ENCODE measurements at places on chromosomes 7 and 10. TPM values are rescaled to one million over a fixed set of nuclear protein-coding genes. Genes with fewer than 3 reads are reported as not detected.

Gene OR2A5
- not detected for total RNA-seq

Gene THSD7A
- 7.2 TPM for total RNA-seq

Gene ACSL5
- 81.1 TPM for total RNA-seq

Gene TYSND1
- 13.4 TPM for total RNA-seq

Gene PNLIPRP2
- not detected for total RNA-seq

- DNase-seq, result no peak
- H3K36me3 ChIP-seq, result no peaks in the 10 kb centered on the region
- H3K4me3 ChIP-seq, result no peak overlapping the region
Observed at GRCh38 chr7:91034459-91035368, 229.5 kb upstream of the FZD1 start.

- no peaks in the 10 kb centered on the region for H3K4me1 ChIP-seq
- DNase-seq, result no peak
- H3K4me3 ChIP-seq, result no peak overlapping the region
- no peak overlapping the region for H3K27ac ChIP-seq
- no peaks in the 10 kb centered on the region for H3K36me3 ChIP-seq
Observed at GRCh38 chr10:56319386-56319785, 41.7 kb downstream of the ZWINT start.

GRCh38 chr10:67050415-67050814, 124.6 kb downstream of the LRRTM3 start:
- DNase-seq, result no peak
- H3K4me1 ChIP-seq, result no peaks in the 10 kb centered on the region
- H3K27me3 ChIP-seq, result no peaks in the 10 kb centered on the region
- H3K27ac ChIP-seq, result no peak overlapping the region

GRCh38 chr7:54201501-54201900, 340.7 kb upstream of the VSTM2A start:
- DNase-seq, result no peak
- no peaks in the 10 kb centered on the region for H3K36me3 ChIP-seq
- no peaks in the 10 kb centered on the region for H3K4me1 ChIP-seq
- H3K27ac ChIP-seq, result no peak overlapping the region

- no peaks in the 10 kb centered on the region for H3K4me1 ChIP-seq
- no peaks in the 10 kb centered on the region for H3K36me3 ChIP-seq
- no peak for DNase-seq
- no peak overlapping the region for H3K27ac ChIP-seq
- H3K27me3 ChIP-seq, result no peaks in the 10 kb centered on the region
Observed at GRCh38 chr7:107725138-107725740, 18.7 kb upstream of the CBLL1 start.

DNA sequence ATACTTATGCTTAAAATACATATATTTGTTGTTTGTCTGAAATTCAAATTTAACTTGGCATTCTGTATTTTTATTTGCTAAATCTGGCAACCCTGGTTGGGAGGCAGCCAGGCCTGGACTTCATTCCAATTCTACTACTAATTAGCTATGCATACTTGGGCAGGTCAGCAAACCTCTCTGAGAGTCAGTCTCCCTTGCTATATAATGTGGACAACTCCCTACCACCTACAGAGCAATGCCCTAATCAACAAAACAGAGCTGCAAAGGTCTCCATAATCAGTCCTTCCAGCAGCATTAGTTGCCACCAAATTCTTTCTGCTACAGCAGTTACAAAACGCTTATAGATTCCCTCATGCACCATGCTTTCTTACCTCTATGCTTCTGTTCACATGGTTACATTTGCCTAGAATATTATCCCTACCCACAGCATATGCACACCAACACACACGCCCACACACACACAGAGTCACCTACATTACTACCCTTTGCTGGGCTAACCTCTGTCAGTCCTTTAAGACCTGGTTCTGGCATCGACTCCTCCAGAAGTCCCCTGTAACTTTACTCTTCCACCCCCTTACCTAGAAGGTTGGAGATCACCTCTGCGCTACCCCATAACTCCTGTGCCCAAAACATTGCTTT, 188.7 kb downstream of the FGFR2 start:
- no peaks in the 10 kb centered on the region for H3K4me1 ChIP-seq
- no peaks in the 10 kb centered on the region for H3K27me3 ChIP-seq
- no peaks in the 10 kb centered on the region for H3K36me3 ChIP-seq
- DNase-seq, result no peak
- no peak overlapping the region for H3K4me3 ChIP-seq
- H3K27ac ChIP-seq, result no peak overlapping the region

DNA sequence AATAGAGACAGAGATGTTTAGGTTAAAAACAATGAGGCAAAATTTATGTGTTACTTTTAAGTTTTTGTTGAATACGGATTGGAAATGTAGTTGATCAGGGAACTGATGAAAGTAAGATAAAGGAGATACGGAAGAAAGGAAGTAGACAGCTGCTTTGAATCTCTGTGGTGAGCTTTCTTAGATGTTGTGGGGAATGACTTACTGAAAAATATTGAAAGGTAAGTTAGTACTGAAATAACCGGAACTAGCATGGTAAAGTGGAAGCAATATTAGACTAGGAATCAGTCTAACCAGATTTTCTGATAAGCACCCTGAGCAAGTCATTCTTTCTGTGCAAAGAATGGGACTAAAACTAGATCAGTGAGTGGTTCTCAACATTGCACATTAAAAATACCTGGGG, 34.8 kb downstream of the LUC7L2 start:
- H3K4me3 ChIP-seq, result no peak overlapping the region
- DNase-seq, result no peak
- H3K36me3 ChIP-seq, result peaks cover 63% of the 10 kb centered on the region
- no peaks in the 10 kb centered on the region for H3K27me3 ChIP-seq

DNA sequence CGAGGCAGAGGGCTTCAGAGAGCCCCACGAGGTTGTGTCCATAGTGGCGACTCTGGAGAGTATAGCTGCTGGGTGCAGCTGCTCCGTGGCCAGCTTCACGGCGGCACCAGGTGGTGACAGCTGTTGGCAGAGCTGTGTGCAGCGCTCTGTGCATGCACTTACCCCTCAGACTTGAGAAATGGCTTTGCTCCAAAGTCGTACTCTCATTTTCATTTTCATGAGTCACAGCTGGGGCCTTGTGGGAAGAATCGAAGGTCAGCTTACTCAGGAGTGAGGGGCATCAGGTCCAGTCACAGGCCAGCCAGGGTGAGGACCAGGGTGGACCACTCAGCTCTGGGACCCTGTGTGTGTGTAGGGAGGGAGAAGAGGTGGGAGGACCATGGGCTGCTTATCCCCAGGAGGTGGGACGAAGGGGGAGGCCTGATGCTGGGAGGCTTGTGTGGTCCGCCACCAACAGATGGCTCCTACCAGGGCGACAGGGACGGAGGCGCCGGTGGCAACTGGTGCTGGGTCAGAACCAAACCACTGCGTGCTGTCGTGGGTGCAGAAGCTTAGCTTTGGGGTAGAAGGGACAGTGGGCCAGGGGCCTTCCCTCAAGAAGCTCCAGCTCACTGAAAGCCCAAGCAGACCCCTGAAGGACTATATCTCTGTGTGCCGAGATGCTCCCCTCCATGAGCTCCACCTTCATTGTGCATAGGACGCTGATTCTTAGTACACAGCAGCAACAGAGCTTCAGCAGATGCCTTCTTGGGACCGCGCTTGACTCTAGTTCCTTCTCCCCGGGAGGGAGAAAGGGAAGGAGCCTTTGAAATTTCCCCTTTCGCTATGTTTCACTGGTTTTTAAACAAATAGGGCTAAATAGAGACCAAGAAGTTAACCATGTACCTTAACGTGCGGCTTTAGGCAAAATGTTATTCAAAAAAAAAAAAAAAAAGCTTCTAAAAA, 225.0 kb downstream of the CELF2 start:
- H3K4me3 ChIP-seq, result no peak overlapping the region
- no peaks in the 10 kb centered on the region for H3K27me3 ChIP-seq
- H3K36me3 ChIP-seq, result peaks cover 12% of the 10 kb centered on the region
- peaks cover 30% of the 10 kb centered on the region for H3K4me1 ChIP-seq

GRCh38 chr7:82593780-82594179, 150.2 kb upstream of the CACNA2D1 start:
- H3K27ac ChIP-seq, result no peak overlapping the region
- no peaks in the 10 kb centered on the region for H3K27me3 ChIP-seq
- H3K36me3 ChIP-seq, result no peaks in the 10 kb centered on the region
- H3K4me1 ChIP-seq, result no peaks in the 10 kb centered on the region
- H3K4me3 ChIP-seq, result no peak overlapping the region
- DNase-seq, result no peak

GRCh38 chr7:105015390-105015965, 1.5 kb downstream of the KMT2E start:
- no peaks in the 10 kb centered on the region for H3K36me3 ChIP-seq
- peak overlapping the region; percentile 100 for H3K27ac ChIP-seq
- H3K4me3 ChIP-seq, result peak overlapping the region; percentile 84
- H3K27me3 ChIP-seq, result no peaks in the 10 kb centered on the region
- peaks cover 44% of the 10 kb centered on the region for H3K4me1 ChIP-seq

DNA sequence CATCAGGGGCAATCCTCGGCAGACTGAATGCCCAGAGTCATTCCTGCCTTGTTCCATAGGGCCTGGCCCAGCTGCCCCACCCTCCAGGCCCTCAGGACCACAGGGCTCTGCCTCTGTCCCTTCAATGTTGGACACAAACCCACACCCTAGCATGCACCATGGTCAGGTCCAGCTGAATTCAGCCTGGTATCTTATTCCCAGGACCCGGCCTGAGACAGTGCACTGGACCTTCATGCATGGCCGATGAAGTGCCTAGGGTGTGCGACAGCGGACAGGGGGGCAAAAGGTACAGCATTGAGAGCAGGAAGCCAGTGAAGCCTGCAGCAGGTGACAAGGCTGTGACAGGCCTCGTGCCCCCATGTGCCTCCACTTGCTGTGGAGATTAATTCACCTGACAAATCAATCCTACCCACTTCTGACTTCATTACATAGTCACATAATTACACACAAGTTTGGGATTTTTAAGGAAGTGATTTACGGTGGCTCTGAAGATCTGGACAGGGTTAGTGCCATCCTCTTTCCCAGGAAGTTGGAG, 261.9 kb downstream of the GRID1 start:
- no peak overlapping the region for H3K27ac ChIP-seq
- no peaks in the 10 kb centered on the region for H3K4me1 ChIP-seq
- no peaks in the 10 kb centered on the region for H3K36me3 ChIP-seq
- no peak for DNase-seq

GRCh38 chr10:75441196-75441595, 9.8 kb downstream of the LRMDA start:
- DNase-seq, result no peak

DNA sequence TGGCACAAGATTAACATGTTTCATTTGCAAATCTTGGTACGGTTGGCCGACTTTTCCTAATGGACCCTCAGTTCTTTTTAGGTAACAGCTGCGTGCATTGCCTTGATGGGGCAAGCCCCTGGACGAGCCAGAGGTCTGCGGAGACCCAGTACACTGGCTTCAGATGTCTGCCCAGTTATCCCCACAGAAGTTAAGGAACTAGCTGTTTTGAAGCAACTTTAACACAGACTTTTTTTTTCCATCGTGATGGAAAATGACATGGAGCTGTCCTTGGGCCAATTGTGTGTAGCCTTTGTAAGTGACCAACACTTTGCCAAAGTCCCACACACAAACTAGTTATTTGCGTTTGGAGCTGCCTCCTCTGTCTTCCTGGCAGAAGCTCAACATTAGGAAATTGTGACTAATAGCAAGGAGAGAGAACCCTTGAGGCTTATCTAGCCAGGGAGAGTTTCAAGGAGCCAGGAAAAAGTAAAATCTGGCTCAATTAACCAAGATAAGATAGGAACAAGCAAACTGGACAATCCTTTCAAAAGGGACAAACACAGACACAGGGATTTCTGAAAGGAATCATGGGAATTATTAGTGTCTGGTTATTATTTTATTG, 99.6 kb upstream of the BMPER start:
- H3K27ac ChIP-seq, result no peak overlapping the region
- peaks cover 19% of the 10 kb centered on the region for H3K4me1 ChIP-seq
- H3K27me3 ChIP-seq, result no peaks in the 10 kb centered on the region
- H3K36me3 ChIP-seq, result no peaks in the 10 kb centered on the region

GRCh38 chr7:28641752-28642545, 229.6 kb downstream of the CREB5 start:
- DNase-seq, result no peak
- no peak overlapping the region for H3K27ac ChIP-seq
- no peaks in the 10 kb centered on the region for H3K36me3 ChIP-seq
- no peaks in the 10 kb centered on the region for H3K27me3 ChIP-seq
- H3K4me3 ChIP-seq, result no peak overlapping the region

GRCh38 chr7:92293896-92294590, 48.3 kb downstream of the ANKIB1 start:
- peak overlapping the region; percentile 42 for H3K27ac ChIP-seq
- no peak for DNase-seq
- H3K36me3 ChIP-seq, result peaks cover 3% of the 10 kb centered on the region
- H3K27me3 ChIP-seq, result no peaks in the 10 kb centered on the region
